Left kidney (tissue), 8 donors: ENCODE measurements at places on chromosomes 12 and 14. TPM values are rescaled to one million over a fixed set of nuclear protein-coding genes. Genes with fewer than 3 reads are reported as not detected.

SIX6 gene
- polyA plus RNA-seq = not detected

- no peak for DNase-seq
These were observed 134.5 kb upstream of the NAV3 start for GRCh38 chr12:77696183-77696582.

DNA sequence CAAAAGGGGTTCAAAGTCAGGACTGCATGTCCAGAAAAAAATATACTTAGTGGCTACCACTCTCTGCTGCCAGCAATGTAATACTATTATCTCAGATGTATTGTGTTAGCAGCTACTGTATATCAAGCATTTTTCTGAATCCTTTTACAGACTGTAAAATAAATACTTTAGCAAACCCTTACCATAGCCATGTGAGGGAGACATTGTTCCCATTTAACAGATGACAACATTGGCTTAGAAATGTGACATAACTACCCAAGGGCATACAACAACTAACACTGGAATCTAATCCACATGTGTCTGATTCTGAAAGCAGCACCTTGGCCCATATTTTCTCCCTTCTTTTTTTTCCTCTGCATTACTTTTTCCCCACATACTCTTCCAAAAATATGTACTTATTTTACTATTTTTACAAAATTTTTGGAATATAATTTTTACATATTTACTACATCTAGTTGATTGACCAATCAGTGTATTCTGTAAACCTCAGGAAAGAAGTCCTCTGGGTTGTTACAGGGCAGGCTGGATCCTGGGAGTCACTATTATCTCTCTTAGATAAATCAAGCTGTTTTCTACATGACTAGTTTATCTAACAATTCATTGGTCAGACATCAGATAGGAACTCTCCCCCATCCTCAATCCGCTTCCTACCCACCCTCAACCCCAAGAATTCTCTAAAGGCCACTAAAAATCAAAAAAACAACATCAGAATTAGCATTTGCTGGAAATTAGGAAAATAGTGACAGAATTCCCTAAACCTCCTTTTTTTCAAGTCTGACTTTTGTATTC lies 154.1 kb downstream of the BTG1 start:
- DNase-seq = no peak

GRCh38 chr12:53688134-53688533 lies 12.3 kb upstream of the ATP5MC2 start:
- no peak for DNase-seq

DNA sequence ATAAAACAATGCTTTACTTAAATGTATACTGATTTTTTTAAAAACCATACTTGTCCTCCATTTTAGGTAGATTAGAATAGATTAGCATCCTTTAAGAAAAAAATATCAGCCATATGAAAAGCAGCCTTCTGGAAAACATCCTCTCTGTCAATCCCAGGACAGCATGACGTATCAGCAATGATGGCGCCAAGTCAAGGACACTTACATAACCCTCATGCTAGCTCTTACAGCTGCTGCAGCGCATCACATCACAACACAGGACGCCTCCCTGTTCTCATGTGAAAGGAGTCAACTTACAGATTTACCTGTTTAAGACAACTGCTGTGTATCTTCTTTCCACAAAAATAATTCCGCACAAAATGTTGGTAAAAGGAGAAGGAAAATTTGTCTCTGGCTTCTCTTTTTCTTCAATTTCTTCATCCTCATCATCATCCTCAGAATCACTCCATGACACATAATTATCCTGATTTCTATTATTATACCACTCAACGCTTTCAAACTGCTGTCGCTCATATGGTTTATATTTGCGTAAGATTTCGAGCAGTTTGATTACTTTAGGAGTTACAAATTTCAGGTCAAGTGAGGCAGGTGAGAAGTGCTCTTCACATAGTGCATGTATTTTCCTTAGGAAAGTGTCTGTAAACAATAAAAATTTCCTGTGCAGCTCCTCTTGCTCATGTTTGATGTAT lies 33.3 kb downstream of the DICER1 start:
- no peak for DNase-seq

- no peak for DNase-seq
These were observed 49.5 kb upstream of the MDM1 start for GRCh38 chr12:68381476-68382219.

DNA sequence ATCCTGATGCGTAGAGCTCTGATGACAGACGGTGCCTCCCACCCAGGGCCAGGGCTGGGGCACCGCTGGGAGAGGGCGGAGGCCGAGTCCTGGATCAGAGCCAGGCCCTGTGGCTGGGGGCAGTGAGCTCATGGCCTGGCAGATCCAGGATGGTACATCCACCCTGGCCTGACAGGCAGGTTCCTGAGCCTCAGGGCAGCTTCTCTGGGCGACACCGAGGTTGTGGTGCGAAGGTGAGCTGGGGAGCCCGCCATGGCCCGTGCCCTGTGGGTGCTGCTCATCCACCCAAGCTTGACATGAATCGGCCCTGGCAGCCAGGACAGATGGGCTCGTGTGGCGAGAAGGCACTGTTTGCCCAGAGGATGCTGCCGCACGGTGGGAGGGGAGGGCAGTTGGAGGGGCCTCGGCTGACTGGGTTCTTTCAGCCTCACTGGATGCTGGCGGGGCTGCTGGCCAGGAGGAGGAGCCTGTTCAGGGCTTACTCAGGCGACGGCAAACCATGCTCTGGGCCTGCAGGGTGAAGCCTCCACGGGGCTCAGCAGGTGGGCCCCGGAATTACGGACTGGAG lies 16.6 kb downstream of the LRTM2 start:
- DNase-seq = no peak

BRI3BP gene
- polyA plus RNA-seq = 11.2 TPM

GRCh38 chr12:105616971-105617540 lies 286.6 kb downstream of the C12orf75 start:
- DNase-seq = no peak

- no peak for DNase-seq
These were observed 22.2 kb downstream of the LPCAT3 start for GRCh38 chr12:6996040-6996441.

EFS gene
- 35.4 TPM for polyA plus RNA-seq

GPRC5D gene
- polyA plus RNA-seq = 1.1 TPM

DNA sequence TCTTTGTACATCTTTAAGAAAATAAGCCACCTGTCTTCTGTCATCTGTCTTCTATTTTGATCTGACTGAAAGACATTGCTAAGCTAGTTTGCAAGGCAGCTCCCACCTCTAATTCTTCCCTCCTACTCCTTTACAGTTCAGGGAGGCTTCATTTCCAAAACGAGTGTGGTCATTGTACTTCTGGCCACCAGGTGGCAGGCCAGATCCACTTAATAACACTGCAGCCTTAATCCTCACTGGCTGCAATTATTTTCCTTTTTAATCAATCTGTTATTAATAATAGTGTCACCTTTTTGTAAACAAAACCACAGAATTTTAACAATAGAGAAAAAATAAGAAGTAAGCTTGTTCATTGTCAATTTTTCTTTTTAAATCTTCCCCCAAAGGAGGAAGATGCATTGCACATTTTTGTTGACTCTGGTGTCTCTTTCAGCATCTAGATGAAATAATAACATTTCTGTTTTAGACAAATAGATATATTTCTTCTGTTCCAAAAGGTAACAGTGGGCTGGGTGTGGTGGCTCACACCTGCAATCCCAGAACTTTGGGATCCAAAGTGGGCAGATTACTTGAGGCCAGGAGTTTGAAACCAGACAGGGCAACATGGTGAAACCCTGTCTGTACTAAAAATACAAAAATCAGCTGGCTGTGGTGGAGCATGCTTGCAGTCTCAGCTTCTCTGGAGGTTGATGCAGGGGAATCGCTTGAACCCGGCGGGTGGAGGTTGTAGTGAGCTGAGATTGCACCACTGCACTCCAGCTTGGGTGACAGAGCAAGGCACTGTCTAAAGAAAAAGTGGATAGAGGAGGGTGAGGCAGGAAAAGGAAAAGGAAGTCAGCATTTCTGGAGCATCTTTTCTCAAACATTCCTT lies 23.3 kb downstream of the GABARAPL1 start:
- DNase-seq = peak; percentile 26

VRK1 gene
- 28.2 TPM for polyA plus RNA-seq

IFNG-AS1 gene
- 0.28 TPM for polyA plus RNA-seq

CACNA2D4 gene
- polyA plus RNA-seq = 1.9 TPM

DNA sequence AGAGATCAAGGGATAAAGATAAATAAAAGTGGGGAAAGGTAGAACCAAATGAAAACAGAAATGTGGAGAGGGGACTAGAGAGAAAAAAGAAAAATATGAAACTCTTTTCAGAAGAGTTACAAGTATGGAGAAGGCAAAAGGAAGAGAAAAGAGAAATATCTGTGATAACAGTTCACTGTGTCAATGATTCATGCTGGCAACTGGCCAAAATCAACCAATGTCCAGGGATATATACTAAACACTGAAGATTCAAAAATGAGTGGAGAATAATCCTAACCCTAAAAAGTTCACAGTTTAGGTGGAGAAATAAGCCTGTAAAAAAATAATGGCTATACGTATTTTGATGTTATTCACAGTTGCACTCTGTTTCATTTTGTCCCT lies 372.3 kb upstream of the KITLG start:
- no peak for DNase-seq

DNA sequence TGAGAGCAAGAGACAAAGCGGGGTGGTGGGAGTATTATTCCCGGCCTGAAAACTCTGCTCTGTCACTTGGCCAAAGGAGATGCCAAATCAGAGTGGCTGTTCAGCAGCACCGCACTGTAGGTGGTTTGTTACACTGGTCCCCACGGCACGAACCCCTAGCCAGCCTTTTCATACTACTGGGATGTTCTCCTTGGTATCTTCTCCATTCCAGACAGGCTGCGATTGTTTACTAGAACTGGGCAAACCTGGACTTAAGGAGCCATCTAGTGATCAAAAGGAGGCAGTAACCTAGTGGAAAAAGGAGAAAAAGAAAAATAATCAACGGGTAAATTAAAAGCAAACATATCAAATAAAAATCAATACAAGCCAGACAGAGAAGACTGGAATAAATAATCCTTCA lies 58.9 kb upstream of the TMTC2 start:
- no peak for DNase-seq

- DNase-seq = no peak
These were observed 28.1 kb downstream of the ETNK1 start for GRCh38 chr12:22653075-22653474.

DNA sequence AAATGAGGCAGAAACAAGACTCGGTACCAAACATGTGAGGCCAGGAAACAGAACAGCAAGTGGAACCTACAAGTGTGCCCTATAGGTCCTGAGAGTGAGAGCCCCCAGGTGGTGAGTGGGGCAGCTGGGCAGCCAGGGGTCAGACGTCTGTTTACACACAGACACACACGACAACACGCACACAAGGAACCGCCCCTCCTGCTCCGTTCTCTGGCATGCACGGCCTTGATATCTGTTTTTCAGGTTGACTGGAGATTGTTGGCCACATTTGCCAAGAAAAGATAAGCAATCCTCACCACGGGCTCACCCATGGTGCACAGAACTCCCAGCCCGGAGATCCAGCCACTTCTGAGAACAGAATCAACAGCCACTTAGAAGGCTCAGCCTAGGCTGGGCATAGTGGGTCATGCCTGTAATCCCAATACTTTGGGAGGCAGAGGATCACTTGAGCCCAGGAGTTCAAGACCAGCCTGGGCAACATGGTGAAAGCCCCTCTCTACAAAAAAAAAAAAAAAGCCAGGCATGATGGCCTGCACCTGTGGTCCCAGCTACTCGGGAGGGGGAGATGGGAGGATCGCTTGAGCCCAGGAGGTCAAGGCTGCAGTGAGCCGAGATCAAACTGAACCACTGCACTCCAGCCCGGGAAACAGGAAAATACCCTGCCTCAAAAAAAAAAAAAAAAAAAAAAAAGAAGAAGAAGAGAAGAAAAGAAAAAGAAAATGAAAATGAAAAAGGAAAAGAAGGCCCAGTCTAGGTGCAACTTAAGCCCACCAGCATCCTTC lies 19.4 kb upstream of the EIF5 start:
- DNase-seq = no peak

GRCh38 chr14:49512147-49512551 lies 74.0 kb downstream of the RPS29 start:
- DNase-seq = no peak

- DNase-seq = no peak
These were observed 124.1 kb downstream of the SSPN start for GRCh38 chr12:26319511-26319910.

- DNase-seq = no peak
These were observed 501.0 kb downstream of the EGLN3 start for GRCh38 chr14:33449703-33450395.

ZNF641 gene
- polyA plus RNA-seq = 32.3 TPM

- DNase-seq = no peak
These were observed 368.0 kb downstream of the C12orf50 start for GRCh38 chr12:87660987-87661774.

DNA sequence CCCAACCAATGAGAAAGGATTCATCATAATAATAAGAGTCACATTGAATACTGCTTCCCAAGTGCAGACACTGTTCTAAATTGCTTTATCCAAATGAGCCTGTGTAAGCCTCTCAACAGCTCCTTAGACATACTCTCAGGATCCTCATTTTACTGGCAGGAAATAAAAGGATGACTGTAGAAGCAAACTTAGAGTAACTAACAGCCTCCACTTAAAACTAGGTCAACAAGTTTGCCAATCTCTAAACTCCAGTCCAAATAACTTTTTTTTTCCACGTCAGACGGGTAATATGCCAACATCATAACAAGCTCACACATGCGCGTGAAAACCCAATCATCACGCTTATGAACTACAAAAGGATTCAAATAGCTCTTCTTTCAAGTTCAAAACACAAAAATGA lies 15.3 kb upstream of the DPF3 start:
- no peak for DNase-seq

FLVCR2 gene
- 10.1 TPM for polyA plus RNA-seq

- no peak for DNase-seq
These were observed 10.2 kb upstream of the SLC17A8 start for GRCh38 chr12:100346660-100347059.

KRT3 gene
- polyA plus RNA-seq = not detected

- DNase-seq = no peak
These were observed 31.2 kb downstream of the NUAK1 start for GRCh38 chr12:106107566-106107965.

DNA sequence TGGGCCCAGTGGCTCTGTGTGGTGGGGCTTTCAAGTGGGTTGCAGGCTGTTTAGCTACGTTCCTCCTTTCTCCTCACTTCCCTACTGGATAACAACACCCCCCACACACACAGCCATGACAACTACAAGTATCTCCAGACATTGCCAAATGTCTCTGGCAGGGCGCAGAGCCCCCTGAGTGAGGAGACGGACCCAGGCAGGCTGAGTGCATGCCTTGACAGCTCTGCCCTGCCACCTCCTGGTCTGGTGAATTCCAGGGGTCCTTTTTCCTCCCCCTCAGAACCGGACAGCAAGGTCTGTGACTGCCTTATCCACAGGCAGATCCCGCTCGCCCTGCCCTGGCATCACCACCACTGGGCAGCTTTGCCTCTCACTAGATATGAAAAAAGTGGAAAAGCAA lies 276.5 kb downstream of the TMEM132C start:
- no peak for DNase-seq

CD63 gene
- 592 TPM for polyA plus RNA-seq

CAPZA3 gene
- polyA plus RNA-seq = 0.38 TPM

TAS2R8 gene
- polyA plus RNA-seq = not detected

DNA sequence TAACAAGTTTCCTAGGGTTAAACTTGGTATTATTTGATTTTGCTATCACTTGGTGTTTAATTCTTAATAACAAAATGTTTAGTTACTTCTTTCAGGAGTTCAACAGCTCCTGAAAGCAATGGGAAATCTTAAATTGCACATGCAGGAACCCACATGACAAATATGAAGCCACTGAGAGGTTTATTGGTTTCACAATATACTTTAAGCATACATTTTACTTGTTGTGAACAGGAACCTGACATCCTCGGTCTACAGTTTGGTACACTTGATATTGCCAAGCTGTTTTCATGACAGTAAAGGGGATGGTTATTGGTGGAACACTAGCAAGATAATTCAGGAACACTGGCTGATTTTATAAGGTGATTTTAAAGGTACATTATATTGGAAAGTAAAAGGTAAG lies 46.2 kb downstream of the SLC38A1 start:
- DNase-seq = no peak

BCL2L14 gene
- polyA plus RNA-seq = 0.67 TPM
